Activated gamma-delta T cell (primary cell): ENCODE measurements at places on chromosomes 16 and 17.

DNA sequence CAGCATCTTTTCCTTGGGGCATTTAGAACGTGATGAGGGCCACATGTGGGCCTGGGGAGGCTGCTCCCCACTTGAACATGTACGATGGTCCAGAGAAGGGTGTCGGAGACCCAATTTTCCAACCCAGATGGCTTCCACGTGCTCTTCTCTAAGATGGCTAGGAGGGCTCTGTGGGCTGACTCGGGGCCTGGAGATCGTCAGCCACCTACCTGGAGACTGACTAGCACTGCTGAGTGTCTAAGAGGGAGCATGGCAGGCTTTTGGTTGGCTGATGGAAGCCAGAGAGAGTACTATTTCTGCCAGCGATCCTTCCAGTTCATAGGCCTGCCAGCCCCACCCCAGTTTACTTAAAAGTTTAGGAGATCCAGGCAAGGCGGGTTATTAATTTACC is 60.2 kb upstream of the CLEC18A start:
- no peak for DNase-seq

DNA sequence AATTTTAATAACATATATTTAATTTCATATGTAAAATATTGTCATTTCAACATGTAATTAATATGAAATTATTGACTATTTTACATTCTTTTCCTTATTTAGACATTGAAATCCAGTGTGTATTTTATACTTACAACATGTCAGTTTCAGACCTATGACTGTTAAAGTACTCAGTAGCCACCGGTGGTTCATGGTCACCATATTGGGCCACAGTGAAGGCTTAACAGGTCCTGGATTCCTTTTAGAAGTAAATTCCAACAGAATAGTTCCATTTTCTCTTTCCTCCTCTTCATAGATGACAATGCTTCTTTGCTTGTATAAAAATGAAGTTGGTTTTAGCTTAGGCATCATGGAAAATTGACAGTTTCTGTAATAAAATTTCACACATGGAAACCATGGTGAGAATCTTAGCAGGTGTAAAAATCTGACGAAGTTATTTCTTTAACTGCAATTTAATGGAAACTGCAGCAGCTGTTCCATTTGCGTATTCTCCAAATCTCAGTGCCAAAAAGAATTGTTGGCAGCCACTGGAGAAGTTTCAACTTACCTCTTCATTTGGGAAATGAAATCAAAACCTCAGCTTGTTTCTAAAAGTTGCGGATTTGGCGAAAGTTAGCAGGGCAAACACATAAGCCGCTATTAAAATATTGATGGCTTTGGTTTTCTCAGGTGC is 231.1 kb downstream of the CDH13 start:
- no peak for DNase-seq

DNA sequence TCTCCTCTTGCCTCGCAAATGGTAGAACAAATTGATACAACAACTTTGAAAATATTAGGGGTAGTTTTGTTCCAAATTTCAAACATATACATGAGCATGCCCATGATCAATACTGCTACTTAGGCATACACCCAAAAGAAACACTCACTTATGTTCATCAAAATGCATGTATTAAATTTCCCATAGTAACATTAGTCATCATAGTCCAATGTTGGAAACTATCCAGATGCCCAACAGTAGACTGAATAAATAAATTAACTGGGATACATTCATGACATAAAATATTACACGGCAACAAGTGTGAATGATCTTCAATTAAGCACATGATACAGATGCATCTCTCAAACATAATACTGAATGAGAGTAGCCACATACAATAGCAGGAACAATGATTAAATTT is 391.6 kb downstream of the CDH11 start:
- no peak for DNase-seq

GRCh38 chr17:74126179-74126900 is 77.1 kb upstream of the RPL38 start:
- no peak for DNase-seq

GRCh38 chr16:49972280-49972679 is 52.7 kb upstream of the CNEP1R1 start:
- DNase-seq, result no peak

GRCh38 chr17:13002761-13003453 is 14.9 kb downstream of the ELAC2 start:
- DNase-seq, result no peak

GRCh38 chr16:27966756-27967155 is 96.8 kb downstream of the GSG1L start:
- no peak for DNase-seq

DNA sequence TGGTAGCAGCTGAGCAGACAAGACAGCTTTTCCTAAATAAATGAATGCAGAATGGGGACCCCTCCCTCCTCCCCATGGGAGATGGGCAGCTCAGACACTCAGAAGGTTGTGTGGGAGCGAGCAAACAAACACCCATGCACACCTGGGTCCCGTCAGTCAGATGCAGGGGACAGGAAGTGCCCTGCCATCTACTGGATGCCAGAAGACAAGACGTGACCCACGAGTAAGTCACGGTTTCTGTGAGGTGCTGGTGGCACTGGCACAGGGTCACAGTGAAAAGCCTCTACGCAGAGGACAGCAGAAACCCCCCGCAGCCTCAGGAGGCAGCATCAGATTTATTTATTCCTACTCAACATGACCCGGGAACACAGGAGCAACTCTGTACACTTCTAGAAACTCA is 8.4 kb downstream of the HBQ1 start:
- no peak for DNase-seq

DNA sequence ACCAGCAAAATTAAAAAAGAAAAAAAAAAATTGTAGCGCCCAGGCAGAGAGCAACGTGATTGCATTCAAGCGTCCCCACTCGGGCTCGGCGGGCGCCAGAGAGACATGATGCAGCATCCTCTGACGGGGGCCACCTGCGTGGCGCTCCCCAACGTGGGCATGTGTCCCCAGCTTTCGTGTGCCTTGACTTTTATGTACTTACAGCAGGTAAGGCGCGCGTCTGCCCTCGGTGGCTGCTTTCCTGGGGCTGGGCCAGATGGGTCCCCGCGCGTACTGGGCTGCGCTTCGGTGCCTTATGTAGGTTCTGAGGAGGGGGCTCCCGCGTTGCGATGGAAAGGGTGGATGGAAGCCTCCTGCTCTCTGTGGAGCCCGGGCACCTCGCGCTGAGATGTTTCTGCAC is 28.4 kb upstream of the RBFOX1 start:
- no peak for DNase-seq

DNA sequence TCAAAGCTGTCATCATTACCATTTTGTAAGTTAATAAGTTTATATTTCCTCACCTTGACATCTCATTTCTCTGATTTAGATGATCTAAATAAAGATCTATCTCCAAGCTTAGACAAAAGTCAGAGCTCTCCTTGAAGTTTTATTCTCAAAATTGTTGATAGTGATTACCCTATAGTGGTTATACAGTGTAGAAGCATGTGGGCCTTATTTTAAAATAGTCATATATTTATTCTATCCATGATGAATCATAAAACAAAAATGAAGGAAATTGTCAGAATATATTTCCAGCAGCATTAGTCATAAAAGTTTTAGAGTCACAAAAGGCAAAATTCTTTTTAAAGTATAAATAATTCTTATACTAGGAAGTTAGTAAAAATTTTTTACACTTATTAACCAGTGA is 49.0 kb downstream of the RHOT1 start:
- no peak for DNase-seq

DNA sequence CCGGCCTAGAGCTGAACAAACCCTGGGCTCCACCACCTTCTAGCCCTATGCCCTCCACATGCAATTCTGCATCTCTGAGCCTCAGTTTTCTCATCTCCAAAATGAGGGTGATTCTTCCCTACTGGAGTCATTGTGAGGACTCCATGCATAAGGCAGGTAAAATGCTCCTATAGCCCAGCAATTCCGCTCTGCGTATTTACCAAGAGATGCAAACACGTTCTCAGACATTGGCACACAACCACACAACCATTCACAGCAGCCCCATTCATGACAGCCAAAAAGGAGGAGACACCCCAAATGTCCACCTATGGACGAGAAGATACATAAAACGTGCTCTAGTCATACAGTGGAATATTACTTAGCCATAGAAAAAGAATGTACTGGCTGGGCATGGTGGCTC is 3.9 kb upstream of the CASKIN1 start:
- DNase-seq, result no peak

DNA sequence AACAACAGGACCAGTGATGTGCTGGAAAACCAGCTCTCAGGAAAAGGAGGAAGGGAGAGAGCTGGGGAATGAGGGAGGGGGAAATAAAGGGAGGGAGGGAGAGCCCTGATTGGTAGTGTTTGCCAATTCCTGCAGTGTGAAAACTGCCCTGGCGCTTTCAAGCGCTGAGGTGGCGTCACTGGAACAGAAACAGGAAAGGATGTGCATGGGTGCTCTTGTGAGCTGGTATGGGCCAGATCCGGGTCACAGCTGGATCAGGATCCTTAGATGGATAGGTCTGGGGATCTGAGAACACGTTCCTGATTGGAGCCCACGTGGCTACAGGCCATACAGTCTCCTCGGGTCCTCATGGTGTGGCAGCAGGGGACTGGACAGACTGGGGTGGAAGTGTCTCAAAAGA is 16.7 kb upstream of the MLKL start:
- DNase-seq, result no peak

DNA sequence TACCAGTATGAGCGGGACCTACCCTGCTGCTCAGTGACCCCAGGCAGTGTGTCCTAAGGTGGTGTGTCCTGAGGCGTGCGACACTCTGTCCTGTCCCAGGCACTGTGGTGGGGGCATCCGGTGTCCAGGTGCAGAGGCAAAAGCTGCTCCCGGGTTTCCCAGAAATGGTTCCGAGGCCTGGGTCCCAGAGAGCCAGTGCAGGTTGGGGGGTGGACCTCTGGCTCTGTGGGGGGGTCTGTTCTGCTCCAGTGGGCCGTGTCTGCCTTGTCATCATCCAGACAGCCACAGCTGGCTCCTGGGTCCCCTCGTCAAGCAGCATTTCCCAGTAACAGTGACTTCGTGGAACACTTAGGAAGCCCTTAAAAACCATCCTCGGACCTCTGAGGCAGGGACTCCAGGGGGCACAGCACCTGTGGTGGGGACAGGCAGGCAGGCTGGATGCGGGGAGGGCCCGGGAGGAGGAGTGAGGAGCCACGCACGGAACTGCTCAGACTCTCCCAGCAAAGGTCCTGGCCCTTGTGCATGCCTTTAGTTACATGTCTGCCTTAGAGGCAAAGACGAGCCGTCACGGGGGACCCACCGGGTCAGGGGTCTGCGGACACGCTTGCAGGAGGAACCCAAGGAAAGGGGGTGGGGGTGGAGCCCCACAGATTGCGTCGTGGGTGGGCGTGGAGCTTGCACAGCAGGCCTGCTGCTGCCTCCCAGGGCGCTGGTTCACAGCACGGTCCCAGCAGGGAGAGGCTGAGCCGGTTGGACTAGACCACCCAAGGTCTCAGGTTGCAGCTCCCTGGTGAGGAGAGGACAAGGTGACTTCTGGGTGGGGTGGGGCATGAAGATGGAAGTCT is 5.6 kb downstream of the SLC16A3 start:
- no peak for DNase-seq

- DNase-seq, result no peak
Observed at GRCh38 chr16:52827456-52827855, 225.2 kb downstream of the CHD9NB start.
